ENCODE measurements at places on chromosomes 7 and 10.

GRCh38 chr10:48496105-48496830, 108.6 kb downstream of the ARHGAP22 start:
- no peak overlapping the region for H3K27ac ChIP-seq
- H3K36me3 ChIP-seq = no peaks in the 10 kb centered on the region
- H3K4me3 ChIP-seq = no peak overlapping the region

GRCh38 chr7:139695051-139695450, 82.7 kb downstream of the HIPK2 start:
- no peaks in the 10 kb centered on the region for H3K27me3 ChIP-seq
- peaks cover 3% of the 10 kb centered on the region for H3K4me1 ChIP-seq
- no peak for DNase-seq
- H3K27ac ChIP-seq = no peak overlapping the region
- no peak overlapping the region for H3K4me3 ChIP-seq

- no peak overlapping the region for H3K4me3 ChIP-seq
- H3K4me1 ChIP-seq = peaks cover 20% of the 10 kb centered on the region
- H3K27me3 ChIP-seq = no peaks in the 10 kb centered on the region
- peak overlapping the region; percentile 88 for H3K27ac ChIP-seq
Observed at GRCh38 chr10:3827266-3827665, 42.3 kb upstream of the KLF6 start.

DNA sequence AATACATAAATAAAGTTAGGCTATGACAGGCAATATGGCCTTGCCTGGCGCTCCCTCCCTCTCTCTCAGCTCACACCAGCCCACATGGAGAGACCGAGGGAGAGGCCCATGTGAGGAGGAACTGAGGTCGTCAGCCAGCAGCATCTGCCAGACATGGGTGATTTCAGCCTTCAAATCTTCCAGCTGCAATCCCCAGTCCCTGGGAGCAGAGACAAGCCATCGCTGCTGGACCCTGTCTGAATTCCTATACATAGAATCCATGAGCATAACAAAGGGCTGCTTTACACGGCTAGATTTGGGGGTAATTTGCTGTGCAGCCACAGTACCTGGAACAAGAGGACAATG, 35.6 kb downstream of the ANKRD16 start:
- H3K4me3 ChIP-seq = no peak overlapping the region
- no peak overlapping the region for H3K27ac ChIP-seq
- DNase-seq = no peak
- no peaks in the 10 kb centered on the region for H3K27me3 ChIP-seq
- H3K4me1 ChIP-seq = no peaks in the 10 kb centered on the region

- H3K4me1 ChIP-seq = peaks cover 12% of the 10 kb centered on the region
- no peak overlapping the region for H3K27ac ChIP-seq
- H3K36me3 ChIP-seq = no peaks in the 10 kb centered on the region
- no peaks in the 10 kb centered on the region for H3K27me3 ChIP-seq
- no peak overlapping the region for H3K4me3 ChIP-seq
Observed at GRCh38 chr7:18940593-18941134, 176.8 kb downstream of the TWIST1 start.

DNA sequence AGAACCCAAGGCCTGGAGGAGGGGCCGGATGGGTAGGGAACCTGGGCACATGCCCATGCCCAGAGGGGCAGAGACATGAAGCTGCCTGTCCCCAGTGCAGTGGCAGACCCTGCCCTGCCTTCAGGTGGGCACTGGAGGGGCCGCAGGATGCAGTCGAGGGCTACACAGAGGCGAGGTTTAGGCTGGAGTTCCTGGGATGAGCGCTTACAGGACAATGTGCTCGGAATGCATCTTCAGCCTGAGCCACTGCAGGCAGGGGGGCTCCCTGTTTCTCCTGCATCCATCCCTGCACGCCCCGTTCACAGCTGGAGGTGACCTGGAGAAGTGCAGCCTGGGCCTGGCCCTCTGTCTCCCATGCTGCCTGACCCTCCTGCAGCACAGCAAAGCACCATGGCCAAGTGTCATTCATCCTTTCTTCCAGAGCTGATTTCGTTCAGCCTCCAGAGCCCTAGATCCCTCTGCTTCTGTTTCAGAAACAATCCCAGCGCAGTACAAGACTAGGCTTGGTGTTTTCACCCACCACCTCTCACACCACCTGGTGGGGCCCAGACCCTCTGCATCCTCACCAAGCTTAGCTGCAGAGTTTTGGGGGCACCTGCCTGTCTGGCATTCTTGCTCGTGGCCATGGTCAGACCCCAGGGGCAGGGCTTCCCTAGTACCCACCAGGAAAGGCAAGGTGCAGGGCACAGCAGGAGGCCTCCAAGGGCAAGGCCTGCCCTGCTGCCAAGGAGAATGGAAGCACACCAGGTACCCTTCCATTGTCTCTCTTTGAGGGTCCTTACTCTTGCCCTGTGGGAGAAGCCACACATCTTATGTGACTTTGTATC, 311.9 kb downstream of the TCERG1L start:
- H3K27ac ChIP-seq = no peak overlapping the region
- no peak for DNase-seq
- no peaks in the 10 kb centered on the region for H3K36me3 ChIP-seq
- no peak overlapping the region for H3K4me3 ChIP-seq
- H3K4me1 ChIP-seq = no peaks in the 10 kb centered on the region

DNA sequence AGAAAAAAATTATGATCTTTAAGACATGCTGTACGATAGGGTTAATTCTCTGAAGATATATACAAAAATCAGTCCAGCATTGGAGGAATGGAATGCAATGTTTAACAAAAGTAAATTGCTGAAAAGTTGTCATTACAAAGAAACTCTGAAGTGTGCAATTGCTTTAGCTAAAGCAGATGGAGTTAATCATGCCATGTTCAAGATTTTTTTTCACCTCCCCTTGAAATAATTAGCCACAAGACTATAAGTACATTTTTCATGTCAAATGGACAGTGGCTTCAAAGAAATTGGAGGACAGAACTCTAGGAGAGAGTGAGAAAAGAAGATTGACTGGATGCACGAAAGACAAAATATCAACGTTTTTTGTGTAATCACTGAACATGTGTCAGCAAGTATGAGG, 63.1 kb upstream of the MEOX2 start:
- H3K27ac ChIP-seq = no peak overlapping the region
- H3K4me1 ChIP-seq = peaks cover 35% of the 10 kb centered on the region
- DNase-seq = no peak
- no peaks in the 10 kb centered on the region for H3K27me3 ChIP-seq

DNA sequence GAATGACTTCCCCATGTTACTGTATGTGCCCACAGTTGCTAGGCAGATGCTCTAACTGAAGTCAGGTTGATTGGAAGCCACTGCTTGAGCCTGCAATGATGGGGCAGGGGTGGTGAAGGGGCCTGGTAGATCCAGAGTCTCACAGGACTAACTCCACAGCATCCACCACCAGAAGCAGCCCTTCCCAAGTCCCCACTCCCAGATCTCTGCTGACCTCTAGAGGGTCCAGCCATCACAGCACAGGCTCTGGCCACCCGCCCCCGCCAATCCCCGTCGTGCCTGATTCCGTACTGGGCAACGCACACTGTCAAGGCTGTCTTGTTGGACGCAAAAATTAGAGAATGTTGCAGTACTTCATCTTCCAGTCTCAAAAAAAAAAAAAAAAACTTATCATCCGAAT, 136.8 kb upstream of the PDE1C start:
- H3K27me3 ChIP-seq = no peaks in the 10 kb centered on the region
- H3K36me3 ChIP-seq = no peaks in the 10 kb centered on the region
- H3K4me3 ChIP-seq = no peak overlapping the region
- no peak for DNase-seq

- H3K36me3 ChIP-seq = no peaks in the 10 kb centered on the region
- no peaks in the 10 kb centered on the region for H3K4me1 ChIP-seq
- no peak overlapping the region for H3K4me3 ChIP-seq
- H3K27me3 ChIP-seq = no peaks in the 10 kb centered on the region
- no peak for DNase-seq
- no peak overlapping the region for H3K27ac ChIP-seq
Observed at GRCh38 chr10:52136921-52137320, 177.2 kb upstream of the DKK1 start.

DNA sequence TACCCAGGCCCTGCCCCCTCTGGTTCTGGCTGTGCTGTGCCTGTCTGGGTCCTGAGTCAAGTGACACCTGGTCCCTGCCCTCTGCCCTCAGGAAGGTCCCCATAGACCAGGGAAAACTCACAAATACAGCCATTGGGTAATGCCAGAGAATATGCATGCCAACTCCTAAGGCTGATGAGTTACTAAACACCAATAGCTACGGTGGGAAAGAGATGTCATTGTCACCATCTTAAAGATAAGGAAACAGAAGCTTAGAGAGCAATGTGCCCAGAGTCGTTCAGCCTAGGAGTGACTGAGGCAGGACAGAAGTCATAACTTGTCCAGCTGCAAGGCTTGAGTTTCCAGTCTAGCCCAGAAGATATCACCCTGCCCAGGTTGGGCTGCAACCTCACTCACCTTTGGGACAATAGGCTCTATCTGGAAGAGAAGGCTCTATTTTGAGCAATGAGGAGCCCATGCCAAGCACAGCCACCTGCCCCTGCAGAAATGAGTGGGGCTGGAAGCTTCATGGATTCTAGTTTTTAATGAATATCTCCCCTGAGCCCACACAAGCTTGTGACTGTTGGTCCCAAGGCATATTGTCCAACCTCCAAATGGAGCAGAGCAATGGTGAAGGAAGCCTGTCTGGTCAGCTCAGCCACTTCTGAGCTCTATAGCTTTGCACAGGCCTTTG, 42.6 kb downstream of the ZNF273 start:
- no peak for DNase-seq
- H3K4me1 ChIP-seq = peaks cover 10% of the 10 kb centered on the region
- peaks cover 36% of the 10 kb centered on the region for H3K27me3 ChIP-seq

GRCh38 chr10:34670081-34670480, 145.0 kb downstream of the PARD3 start:
- no peaks in the 10 kb centered on the region for H3K27me3 ChIP-seq
- no peak for DNase-seq
- H3K36me3 ChIP-seq = no peaks in the 10 kb centered on the region
- no peak overlapping the region for H3K27ac ChIP-seq
- H3K4me1 ChIP-seq = no peaks in the 10 kb centered on the region
- H3K4me3 ChIP-seq = no peak overlapping the region

DNA sequence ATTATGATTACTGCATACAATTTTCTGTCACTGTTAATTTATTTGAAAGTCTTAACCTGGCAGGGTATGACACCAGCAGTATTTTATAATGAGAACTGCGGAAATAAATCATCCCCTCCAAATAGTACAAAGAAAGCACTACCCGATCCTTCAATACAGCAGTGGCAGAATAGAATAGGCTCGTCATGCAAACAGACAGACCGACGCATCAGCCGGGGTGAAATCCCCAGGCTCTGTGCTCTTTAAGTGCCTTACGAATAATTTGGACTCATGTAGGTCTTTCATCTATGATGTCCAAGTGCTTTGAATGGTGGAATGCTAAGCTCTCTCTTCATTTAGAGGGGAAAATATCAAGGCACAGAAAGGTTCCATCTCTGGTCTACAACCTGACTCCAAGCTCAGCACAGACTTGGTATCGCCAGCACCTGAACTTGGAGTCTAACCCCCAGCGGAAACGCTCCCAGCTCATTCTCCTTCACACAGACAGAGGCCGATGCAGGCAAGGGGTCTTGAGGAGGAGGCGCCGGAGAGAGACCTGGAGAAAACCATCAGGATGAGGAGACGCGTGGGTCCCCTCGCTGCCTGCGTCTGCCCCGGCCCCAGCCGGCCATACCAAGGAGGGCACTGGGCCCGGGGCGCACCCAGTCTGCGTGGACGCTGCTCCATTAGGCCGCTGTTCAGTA, 568.1 kb upstream of the MKI67 start:
- no peak overlapping the region for H3K4me3 ChIP-seq
- H3K4me1 ChIP-seq = no peaks in the 10 kb centered on the region
- no peak overlapping the region for H3K27ac ChIP-seq
- no peaks in the 10 kb centered on the region for H3K36me3 ChIP-seq
- no peaks in the 10 kb centered on the region for H3K27me3 ChIP-seq

- no peaks in the 10 kb centered on the region for H3K36me3 ChIP-seq
- no peaks in the 10 kb centered on the region for H3K4me1 ChIP-seq
- H3K27ac ChIP-seq = no peak overlapping the region
Observed at GRCh38 chr7:4345004-4345403, 337.1 kb upstream of the FOXK1 start.

- H3K27ac ChIP-seq = no peak overlapping the region
- no peaks in the 10 kb centered on the region for H3K36me3 ChIP-seq
- no peaks in the 10 kb centered on the region for H3K27me3 ChIP-seq
- DNase-seq = no peak
- H3K4me1 ChIP-seq = no peaks in the 10 kb centered on the region
Observed at GRCh38 chr7:48839108-48839507, 85.2 kb upstream of the CDC14C start.

- H3K4me3 ChIP-seq = no peak overlapping the region
- DNase-seq = no peak
- no peaks in the 10 kb centered on the region for H3K36me3 ChIP-seq
- peaks cover 92% of the 10 kb centered on the region for H3K27me3 ChIP-seq
- peaks cover 23% of the 10 kb centered on the region for H3K4me1 ChIP-seq
- H3K27ac ChIP-seq = no peak overlapping the region
Observed at GRCh38 chr10:8063128-8063908, 8.8 kb downstream of the GATA3 start.

DNA sequence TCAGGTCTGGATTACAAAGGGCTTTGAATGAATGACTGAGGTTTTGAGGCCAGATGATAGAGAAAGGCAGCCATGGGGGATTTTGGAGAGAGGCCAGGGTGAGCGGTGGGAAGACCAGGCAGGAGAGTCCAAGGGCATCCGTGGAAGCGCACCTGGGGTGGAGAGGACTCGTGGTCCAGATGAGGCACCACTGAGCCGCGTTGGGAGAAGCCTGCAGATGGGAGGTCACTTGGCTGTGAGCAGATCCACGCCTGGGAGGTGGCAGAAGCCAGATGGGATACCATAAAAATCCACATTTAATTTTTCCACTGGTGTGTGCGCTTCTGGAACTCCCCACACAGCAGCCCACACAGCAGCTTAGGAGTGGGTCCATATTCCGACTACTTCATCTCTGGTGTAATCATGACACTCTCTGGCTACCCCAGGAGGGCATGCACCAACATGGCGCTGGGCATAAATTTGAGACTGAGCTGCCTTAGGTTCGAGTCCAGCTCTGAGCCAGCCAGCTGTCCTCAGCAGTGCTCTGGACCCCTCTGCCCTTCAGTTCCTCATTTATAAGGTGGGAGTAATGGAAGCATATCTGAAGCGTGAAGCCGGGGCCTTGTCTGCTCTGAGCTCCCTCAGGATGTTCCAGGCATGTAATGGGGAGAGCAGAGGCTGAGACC, 90.2 kb upstream of the FAM20C start:
- no peaks in the 10 kb centered on the region for H3K36me3 ChIP-seq
- no peaks in the 10 kb centered on the region for H3K27me3 ChIP-seq
- no peaks in the 10 kb centered on the region for H3K4me1 ChIP-seq
- H3K27ac ChIP-seq = no peak overlapping the region

GRCh38 chr7:28112012-28112411, 68.6 kb downstream of the JAZF1 start:
- H3K27ac ChIP-seq = no peak overlapping the region
- H3K27me3 ChIP-seq = no peaks in the 10 kb centered on the region
- DNase-seq = no peak

- H3K4me1 ChIP-seq = no peaks in the 10 kb centered on the region
- no peaks in the 10 kb centered on the region for H3K36me3 ChIP-seq
- H3K4me3 ChIP-seq = no peak overlapping the region
- no peak for DNase-seq
Observed at GRCh38 chr7:123936388-123936787, 11.3 kb downstream of the SPAM1 start.

All from tibial nerve (tissue), 4 donors.